Ammon's horn (tissue), 1 donor: ENCODE measurements at places on chromosomes 2 and 18.

- no peak for DNase-seq
Observed at GRCh38 chr2:239978411-239978810, 46.7 kb downstream of the NDUFA10 start.

DNA sequence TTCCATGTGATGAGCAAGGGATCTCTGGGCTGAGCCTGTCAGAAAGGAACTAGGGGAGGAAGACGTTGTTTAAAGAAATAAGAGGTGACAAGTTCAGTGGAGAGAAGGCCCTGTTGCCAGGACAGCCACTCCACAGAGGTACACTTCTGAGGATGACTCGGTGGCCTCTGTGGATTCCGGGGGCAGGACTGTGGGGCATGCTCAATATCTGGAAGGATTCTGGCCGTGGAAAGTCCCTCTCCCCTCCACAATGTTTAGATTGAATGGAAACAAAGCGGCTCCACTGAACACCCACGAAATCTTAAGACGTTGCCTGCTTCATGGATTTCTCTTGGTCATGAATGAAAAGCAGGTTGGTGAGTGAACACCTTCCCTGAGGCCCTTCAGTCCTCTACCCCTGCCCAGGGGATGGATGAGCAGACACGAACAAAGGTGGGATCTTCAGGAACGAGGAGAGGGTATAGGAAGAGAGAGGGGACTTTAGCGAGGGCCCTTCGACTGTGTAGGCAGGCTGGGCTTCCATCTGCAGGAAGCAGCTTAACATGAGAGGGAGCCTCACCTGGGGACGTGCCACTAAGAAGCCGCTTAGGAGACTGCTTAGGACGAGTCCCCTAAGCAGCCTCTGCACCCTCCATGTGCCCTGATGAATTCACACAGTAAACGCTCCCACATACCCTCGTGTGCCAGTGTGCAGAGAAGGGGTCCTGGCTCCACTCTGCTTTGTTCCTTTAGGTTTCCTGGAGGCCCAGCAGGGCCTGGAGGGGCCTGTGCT lies 1.9 kb downstream of the NTSR2 start:
- no peak for DNase-seq

GRCh38 chr18:394262-394986 lies 106.1 kb downstream of the COLEC12 start:
- no peak for DNase-seq

- DNase-seq: no peak
Observed at GRCh38 chr2:56754066-56754615, 570.4 kb downstream of the CCDC85A start.

DNA sequence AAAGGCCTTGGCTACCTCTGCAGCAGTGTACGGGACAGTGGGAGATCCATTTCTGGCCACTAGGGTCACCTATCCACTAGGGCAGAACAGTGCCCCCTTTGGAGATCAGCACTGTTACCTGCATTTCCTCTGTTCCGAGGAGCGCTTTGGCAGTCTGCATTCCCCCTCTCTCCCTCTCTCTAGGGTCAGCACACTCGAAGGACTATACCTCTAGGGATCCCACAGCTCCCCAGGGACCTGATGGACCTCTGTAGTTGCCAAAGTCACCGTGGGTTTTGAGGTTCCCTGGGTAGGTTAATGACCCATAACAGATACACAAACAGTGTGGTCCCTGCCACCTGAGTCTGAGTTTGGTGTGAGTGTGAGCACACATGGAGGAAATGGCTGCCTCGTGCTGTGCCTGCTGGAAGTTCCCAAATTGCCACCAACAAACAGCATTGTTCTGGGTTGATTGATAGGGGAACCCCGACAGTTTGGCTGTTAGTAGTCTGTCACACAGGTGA lies 99.8 kb upstream of the VWC2L start:
- DNase-seq: no peak

DNA sequence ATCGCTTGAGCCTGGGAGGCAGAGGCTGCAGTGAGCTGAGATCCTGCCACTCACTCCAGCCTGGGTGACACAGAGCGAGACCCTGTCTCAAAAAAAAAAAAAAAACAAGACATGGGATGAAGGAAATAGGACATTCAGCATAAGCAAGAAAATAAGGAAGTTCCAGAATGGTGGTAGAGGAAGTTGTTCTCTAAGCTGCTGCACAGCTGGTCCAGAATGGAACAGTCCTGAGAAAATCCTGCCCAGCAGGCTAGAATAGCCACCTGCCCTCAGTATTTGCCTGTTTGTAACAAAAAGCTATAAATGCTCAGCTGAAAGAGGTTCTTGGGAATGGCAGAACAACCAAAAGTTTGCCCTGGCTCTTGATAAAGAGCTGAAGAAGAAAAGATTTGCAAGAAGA lies 11.1 kb upstream of the MAPRE3 start:
- DNase-seq: no peak

GRCh38 chr18:39607034-39607433 lies 2041.4 kb upstream of the CELF4 start:
- peak; percentile 6 for DNase-seq

DNA sequence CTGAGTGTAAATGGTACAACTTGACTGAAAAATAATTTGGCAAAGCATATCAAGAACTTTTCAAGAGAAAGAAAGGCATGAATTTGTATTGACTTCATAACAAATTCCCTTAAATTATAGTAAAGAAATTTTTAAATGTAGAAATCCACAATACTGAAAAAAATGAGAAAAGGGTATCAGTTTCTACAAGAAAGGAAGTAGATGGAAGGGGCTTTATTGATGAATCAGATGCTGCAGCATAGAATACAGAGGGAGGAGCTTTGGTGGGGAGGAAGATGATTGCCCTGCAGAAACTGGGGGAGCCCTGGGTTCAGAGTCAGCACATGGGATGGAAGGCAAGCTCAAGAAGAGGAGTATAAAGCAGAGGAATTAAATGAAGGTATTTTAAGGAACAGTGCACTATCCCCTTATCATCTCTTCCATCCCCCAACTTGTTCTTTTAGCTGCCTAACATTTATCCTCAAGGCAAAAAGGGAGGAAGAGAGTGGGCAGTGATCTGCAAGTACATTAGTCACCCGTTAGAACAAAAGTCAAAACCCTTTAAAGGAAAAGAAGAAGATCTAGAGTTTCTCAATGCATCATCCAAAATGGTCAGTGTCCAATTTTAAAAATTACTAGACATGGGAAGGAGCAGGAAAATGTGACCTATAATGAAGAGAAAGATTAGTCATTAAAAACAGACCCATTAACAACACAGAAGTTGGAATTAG lies 77.7 kb downstream of the KCTD18 start:
- DNase-seq: no peak

- no peak for DNase-seq
Observed at GRCh38 chr2:121634354-121635307, 14.6 kb downstream of the CLASP1 start.

DNA sequence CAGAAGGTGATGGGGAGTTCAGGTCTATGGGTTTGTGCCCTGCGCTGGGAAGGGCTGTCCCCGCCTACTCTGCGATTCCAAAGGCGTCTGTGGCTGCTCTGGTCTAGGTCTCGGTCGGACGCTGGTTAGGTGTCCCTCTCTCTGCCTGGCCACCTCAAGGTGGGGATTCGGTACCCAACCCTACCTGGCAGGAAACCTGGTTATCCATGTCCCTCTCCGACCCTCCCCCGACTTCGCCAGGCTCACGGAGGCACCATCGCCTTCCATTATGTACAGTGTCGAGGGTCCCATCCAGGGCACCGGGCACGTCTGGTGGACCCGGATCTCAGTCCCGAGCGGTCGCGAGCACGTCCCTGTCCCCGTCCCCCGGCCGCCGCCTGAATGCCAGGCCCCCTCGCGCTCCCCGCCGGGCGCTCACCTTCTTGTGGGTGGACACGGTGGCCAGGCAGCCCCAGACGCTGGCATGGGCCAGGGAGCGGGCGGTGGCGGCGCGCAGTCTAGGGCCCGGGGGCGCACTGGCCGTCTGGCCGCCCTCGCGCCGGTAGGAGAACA lies 628 bp downstream of the CREG2 start:
- DNase-seq: no peak

DNA sequence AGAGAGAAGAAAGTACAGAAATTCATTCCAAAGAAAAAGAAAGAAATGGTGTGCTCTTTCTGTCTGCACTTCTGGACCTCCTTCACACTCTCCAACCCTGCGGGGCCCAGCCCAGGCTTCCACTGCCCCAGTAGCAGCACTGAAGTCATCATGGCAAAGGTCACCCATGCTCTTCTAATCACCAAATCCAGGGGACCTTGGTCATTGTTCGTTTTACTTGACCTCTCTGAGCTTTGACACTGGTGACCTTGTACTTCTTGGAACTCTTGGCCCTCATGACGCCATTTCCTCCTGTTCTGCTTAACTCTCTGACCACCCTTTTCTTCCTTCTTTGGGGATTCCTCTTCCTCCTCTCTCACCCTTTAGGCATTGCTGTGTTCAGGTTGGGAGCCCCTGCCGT lies 105.6 kb downstream of the SMAD7 start:
- DNase-seq: no peak
